Ecto neural progenitor cell (in vitro differentiated cells): ENCODE measurements at places on chromosomes 11 and 22.

- DNase-seq: no peak
These were observed 1.6 kb downstream of the KCNJ1 start for GRCh38 chr11:128865490-128865889.

DNA sequence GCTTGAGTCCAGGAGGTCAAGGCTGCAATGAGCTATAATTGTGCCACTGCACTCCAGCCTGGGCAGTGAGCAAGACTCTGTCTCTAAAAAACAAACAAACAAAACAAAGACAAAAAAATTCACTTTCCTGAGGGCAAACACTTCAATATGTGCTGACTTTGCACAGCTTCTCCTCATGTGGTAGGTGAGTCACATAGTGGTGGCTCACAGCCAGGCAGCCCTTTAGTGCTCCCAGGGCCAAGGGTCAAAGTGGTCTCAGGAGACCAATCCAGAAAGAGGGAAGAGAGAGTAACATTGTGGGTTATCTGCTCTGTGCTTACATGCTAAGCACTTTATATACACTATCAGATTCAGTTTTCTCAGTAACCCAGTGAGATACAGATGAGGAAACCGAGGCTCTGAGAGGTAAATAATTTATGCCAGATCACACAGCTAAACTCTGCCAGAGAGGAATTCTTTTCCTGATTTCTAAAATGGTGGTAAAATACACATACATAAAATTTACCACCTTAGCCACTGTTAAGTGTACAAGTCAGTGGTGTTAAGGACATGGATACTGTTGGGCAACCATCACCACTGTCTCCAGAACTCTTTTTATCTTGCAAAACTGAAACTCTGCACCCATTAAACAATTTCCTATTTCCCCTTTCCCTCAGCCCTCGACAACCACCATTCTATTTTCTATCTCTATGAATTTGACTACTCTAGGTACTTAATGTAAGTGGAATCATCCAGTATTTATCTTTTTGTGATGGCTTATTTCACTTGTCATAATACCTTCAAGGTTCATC lies 231.7 kb upstream of the NARS2 start:
- no peak for DNase-seq

DNA sequence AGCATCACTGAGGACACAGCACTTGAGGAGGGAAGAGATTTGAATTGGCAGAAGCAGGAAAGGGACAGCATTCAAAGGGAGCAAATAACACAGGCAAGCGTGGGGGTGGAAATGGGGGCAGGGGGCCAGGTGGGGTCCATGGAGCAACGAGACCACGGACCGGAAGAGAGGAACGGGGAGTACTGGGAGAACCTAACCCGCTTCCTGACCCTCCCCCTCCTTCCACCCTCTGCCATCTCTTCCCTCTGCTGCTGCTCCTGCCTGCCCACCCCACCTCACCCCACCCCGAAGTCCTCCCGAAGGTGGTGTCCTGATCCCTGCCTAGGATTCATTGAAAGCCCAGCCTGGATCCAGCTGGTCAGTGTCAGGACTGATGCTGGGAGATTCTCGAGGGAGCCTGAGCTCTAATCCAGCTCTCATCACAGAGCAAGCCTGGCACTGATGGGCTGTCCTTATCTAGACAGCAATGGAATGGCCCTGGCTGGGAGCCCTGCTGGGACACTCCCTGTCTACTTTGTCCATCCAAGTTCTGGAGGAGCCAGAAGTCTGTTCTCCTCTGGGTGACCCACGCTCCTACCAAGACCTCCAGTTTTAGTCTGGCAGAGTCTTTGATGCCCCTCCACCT lies 105.0 kb downstream of the TRIM29 start:
- DNase-seq: peak; percentile 43

DNA sequence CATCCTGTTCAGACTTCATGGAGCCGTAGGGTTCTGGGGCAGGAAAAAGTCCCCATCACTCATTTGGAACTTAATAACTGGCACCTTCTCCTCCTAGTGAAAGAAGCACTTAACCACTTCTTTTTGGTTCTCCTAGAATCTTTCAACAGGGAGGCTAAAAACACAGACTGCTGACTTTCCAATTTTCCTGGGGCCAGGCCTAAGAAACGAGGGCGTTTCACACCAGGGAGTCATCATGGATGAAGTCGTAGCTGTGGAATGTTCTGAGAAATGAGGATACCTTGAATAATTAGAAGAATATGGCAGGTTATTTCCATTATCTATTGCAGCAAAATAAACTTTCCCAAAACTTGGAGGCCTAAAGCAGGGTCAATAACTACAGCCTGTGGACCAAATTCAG lies 26.0 kb upstream of the API5 start:
- peak; percentile 6 for DNase-seq

GRCh38 chr22:42282943-42283277 lies 12.5 kb upstream of the TCF20 start:
- DNase-seq: no peak

GRCh38 chr11:70643642-70644041 lies 245.3 kb downstream of the CTTN start:
- no peak for DNase-seq

GRCh38 chr11:58813693-58814092 lies 30.8 kb downstream of the GLYATL2 start:
- DNase-seq: no peak

GRCh38 chr11:65927904-65928397 lies 8.7 kb downstream of the DRAP1 start:
- no peak for DNase-seq

DNA sequence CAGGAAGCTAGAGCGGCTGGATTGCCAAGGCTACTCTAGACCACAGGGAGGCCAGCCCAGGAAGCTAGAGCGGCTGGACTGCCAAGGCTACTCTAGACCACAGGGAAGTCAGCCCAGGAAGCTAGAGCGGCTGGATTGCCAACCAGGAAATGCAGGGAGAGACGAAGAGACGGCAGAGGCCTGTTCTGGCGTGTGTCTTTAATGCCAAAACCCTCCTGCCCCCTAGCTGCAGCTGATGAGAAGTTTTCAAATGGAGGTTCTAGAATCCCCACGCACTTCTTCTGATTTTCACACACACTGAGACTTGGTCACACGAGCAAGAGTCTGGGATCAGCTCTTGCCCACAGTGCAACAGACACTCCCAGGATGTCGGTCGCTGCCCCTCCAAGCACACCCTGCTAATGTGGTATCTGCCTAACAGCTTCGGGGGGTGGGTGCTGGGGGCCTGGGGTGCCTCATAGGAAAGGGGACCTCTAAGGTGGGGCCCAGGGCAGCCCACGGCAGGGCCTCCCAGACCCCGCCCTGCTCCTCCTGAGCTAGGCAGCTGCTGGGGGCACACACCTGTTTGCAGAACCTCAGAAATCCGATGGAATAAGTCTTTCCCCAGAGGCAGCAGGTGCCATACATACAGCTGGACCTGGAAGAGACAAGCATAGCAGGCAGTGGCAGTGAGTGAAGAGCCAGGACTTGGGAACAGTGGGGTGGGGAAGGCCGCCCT lies 28.5 kb downstream of the MAFF start:
- no peak for DNase-seq

GRCh38 chr11:9138133-9138453 lies 46.7 kb upstream of the SCUBE2 start:
- no peak for DNase-seq

GRCh38 chr22:17930455-17931313 lies 93.7 kb downstream of the MICAL3 start:
- DNase-seq: no peak
